Stromal cell of bone marrow (primary cell): ENCODE measurements at places on chromosomes 2 and 18.
A peak's percentile ranks its signal among the peaks of the same experiment; 100 is the strongest.

DNA sequence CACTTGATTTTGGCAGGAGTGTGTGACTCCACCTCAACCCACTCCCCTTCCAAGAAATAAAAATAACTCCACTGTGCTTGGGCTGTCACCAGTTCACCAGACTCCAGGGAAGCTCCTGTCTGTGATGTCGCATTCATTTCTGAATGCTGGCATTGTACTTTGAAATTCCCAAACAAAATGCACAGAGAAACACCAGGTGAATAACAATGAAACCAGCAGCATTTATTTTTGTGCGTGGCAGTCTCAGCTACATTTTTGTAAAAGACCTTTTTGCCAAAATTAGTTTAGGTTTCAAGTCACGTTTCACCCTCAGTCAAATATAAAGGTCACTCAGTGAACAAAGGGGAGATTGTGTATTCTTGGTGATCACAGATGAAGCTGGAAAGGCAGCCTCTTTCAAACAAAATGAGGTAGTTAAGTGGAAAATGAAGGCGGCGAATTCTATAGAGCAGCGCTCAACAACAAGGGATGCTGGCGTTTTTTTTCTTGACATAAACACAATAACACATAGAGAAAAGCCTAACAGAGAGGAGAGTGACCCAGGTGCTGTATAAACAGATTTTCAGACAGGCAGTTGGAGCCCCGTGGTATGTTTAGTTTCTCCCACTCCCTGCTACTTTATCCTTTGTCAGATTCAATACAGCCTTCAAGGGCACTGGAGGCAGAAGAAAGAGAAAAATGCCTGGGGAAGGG, 210.3 kb upstream of the GCFC2 start:
- DNase-seq = no peak

DNA sequence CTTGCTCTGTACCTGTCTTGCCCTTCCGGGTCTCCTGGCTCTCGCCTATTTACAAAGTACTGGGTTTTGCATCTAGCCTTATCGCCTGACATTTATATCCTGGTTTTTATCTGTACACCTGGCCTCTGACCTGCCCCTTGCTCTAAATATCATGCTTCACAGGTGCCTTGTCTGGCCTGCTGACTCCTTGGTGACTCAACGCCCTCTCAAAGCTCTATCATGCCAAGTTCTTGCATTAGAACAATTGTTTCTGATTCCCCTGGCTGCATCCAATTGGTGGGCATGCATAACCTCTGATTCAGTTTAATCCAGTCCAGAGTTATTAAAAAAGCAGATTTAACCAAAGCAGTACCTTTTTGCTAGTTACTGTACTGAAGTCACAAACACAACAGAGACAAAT, 113.9 kb upstream of the CCDC68 start:
- no peak for DNase-seq

DNA sequence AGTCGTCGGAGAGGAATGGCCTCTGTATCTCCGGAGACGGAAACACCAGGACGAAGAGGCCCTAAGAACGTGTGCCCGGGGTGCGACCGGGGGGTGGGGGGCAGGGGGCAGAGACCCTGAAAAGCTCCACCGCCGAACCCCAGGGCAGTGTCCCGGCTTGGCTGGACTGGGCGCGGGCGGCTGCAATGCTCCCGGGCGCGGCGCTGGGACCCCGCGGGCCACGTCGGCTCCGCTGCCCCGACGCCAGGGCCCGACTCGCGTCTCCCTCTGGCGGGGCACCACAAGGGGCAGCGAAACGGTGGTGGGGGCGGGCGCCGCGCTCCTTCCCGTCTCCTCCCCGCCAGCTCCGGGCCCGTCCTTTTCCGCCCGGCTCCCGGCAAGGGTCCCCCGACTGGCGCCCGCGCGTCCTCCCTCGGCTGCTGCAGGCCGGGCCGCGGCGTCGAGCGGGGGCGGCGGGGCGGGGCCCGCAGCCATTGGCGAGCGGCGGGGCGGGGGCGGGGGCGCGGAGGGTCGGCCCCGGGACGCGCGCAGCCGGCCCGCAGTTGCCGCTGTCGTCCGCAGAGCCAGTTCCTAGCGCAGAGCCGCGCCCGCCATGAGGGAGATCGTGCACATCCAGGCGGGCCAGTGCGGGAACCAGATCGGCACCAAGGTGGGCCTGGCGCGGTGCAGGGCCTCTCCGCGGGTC, at the start of gene TUBB6:
TSS of gene TUBB6 (plus strand) at position 541 of the 685 bp plus-strand sequence. CDS start at position 593, 52 bp downstream.
- peak; percentile 65 for DNase-seq

- DNase-seq = no peak
These were observed 180.6 kb downstream of the ZNF521 start for GRCh38 chr18:25171334-25171733.

- no peak for DNase-seq
These were observed 112.7 kb upstream of the DLX2 start for GRCh38 chr2:172215172-172215935.

DNA sequence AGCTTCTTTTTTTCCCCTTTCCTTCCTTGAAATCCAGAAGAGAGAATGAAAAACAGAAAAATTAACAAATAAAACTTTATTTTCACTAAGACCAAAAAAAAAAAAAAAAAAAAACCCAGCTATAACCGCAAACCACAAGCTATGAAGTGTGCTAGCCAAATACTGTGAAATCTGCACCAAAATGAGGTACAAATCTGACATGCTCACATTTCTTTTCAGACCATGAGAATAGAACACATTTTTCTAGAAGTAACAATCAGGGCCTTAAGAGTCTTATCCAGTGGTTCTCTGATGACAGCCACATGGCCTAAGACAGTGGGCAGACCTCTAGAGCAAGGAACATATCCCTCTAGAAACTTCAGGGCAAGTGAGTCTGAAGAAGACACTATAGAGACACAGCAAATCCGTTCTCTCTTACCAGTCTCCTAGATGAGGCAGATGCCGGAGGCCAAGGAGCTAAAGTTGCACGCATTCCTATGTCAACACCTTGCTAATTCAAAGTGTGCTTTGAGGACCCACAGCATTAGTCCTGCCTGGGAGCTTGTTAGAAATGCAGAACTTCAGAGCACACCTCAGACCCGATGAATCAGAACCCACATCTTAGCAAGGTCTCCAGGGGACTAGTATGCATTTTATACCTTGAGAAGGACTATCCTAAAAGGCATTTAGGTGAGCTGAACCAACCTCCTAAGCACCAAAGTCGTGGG, 317.1 kb downstream of the MYCN start:
- no peak for DNase-seq

GRCh38 chr2:223613017-223613950, 11.1 kb upstream of the SCG2 start:
- DNase-seq = peak; percentile 98

- no peak for DNase-seq
These were observed 1.6 kb downstream of the NCOA1 start for GRCh38 chr2:24492421-24493279.

GRCh38 chr2:229249536-229249935, 21.6 kb downstream of the PID1 start:
- no peak for DNase-seq

DNA sequence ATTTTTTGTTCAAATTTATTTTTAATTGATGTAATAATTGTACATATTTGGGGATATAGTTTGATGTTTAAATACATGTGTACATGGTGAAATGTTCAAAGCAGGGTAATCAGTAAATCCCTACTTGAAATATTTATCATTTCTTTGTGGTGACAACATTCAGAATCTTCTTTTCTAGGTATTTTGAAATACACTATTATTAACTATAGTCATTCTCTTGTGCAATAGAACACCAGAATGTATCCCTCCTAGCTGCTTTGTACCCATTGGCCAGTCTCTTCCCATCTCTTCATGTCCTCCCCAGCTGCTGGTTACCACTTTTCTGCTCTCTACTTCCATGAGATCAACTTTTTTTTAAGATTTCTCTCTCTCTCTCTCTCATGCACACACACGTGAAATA, 126.5 kb downstream of the ZNF407 start:
- no peak for DNase-seq

GRCh38 chr2:143974262-143974661, 545.7 kb downstream of the ZEB2 start:
- no peak for DNase-seq

- DNase-seq = no peak
These were observed 30.3 kb downstream of the ZNF532 start for GRCh38 chr18:58894930-58895329.

DNA sequence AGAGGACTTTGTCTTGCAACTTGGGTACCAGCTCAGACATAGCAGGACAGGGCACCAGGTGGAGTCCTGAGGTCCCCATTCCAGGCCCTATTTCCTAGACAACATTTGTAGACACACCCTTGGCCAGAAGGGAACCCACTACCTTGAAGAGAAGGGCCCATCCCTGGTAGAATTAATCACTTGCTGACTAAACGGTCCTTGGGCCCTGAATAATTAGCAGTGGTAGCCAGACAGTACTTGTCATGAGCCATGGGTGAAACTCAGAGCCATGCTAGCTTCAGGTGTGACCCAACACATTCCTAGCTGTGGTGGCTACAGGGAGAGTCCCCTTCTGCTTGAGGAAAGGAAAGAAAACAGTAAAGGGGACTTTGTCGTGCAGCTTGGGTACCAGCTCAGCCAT, 28.5 kb upstream of the ACTR2 start:
- DNase-seq = no peak

- no peak for DNase-seq
These were observed 84.9 kb downstream of the DGKD start for GRCh38 chr2:233439191-233439590.

GRCh38 chr2:134021830-134022524, 231.9 kb upstream of the MGAT5 start:
- DNase-seq = no peak

DNA sequence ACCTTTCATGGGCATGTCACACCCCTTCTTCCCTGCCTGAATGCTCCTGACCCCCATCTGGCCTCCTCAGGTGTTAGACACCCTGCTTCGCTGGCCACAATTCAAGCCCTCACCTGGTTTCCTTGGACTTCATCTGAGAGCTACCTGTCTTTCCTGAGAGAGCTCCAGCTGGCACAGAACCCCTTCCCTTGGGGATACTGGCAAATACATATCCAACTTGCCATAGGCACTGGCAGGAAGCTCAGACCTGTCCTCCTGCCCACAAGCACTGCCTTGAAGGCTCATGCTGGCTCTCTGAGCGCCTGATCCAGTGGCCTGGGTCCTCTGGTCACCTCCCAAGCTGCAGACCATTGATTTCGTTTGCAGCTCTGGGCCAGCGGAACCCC, 74.1 kb upstream of the MAP4K3 start:
- no peak for DNase-seq

GRCh38 chr2:130355172-130355577, 681 bp upstream of the PTPN18 start:
- DNase-seq = no peak

DNA sequence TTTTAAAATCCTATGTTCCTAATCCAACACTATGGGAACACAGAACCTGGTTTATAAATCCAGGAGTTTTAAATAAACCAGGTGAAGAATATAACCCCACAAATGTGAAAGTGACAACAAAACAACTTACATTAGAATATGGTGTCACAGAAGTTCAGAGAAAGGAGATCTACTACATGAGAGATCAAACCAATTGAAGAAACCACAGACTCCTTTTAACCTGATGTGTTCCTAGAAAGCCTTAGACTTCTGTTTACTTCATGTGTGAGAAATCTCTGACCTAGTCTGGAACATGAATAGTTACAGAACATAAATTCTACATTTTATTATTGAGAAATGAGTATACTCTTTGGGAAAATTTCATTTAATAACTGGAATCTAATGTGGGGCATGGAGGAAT, 165.3 kb downstream of the FTCDNL1 start:
- DNase-seq = no peak

DNA sequence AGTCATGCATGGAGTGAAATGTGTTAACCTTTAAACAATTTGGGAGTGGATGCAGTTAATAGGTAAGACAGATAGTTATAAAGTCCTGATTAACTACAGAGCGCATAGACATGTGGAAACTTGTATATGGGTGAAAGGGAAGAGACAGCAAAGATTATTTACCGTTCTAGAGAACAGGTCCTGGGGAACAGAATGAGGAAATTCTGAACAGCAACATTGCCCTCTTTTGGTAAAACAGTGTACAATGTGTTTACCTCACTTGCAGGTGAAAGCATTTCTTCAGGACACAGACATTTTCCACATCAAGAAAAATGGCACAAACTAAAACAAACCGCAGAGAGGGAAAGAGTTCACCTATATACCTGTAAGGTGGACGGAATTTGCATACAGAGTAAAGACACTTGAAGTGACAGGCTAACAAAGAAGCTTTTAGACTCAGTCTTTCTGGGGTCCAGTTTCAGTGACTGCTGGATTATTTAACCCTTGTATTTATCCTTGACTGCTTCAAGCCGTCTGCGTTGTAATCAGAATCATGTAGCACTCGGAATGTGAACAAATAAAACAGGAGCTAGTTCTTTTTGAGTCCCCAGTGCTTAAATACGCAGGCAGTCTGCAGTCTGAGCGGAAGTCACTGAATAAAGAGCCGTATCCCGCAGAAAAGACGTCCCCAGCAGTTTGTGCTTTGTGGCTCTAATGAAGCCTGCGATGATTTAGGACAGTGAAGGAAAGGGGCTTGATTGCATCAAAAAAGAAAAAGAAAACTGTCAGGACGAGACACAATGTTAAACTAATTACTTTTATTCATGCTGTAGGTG, 364.8 kb upstream of the GALNT5 start:
- DNase-seq = no peak

DNA sequence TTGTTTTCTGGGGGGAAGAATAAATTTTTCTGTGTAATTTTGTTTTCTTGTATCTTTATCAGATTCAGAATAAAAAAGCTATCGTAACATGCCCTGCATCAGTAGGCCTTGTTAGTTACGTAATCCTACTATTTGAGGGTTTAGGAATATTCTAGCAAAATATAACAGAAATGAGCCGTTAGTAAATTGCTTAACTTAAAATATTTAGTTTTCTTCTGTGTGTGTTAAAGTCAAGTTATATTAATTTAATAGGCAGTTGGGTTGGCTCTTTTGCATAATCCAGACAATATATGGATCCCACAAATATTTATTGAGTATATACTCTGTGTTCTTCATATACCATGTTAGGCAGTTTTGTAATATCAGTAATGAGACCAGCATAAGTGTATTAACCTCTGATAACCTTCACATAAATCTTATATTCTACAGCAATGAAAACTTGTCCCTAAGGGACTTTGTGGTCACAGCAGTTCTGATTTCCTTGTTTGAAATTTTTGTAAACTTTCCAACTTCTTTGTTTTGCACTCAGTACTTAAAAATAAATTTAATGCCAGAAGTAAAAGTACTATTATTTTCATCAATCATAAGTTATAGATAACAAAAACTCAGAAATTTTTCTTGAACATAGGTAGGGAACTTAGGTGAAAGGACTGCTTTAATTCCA, 151.9 kb downstream of the FMNL2 start:
- DNase-seq = no peak

- peak; percentile 7 for DNase-seq
These were observed 343.6 kb upstream of the SYT4 start for GRCh38 chr18:43620936-43621335.

DNA sequence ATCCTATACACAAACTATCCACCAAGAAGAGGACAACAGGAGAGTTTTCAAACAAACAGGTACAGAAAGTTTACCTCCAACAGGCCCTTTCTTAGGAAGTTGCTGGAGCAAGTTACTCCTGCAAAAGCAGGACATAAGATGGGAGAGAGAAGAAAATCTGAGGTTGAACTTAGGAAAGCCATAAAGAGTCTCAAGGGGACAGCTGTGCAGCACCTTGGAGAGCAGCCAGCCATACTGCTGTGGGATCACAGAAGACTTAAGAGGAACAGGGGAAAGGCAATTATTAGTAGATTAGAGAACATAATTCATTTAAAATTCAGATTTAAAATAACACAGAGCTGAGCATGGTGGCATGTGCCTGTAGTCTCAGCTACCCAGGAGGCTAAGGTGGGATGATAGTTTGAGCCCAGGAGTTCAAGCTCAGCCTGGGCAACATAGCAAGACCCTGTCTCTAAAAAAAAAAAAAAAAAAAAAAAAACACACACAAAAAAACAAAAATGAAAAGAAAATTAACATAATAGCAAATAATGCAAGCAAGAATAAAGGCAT, 148.1 kb upstream of the SIX3 start:
- no peak for DNase-seq

- no peak for DNase-seq
These were observed 22.7 kb upstream of the ATP9B start for GRCh38 chr18:79046522-79046921.
